ENCODE measurements at places on chromosomes 6 and 20.

DNA sequence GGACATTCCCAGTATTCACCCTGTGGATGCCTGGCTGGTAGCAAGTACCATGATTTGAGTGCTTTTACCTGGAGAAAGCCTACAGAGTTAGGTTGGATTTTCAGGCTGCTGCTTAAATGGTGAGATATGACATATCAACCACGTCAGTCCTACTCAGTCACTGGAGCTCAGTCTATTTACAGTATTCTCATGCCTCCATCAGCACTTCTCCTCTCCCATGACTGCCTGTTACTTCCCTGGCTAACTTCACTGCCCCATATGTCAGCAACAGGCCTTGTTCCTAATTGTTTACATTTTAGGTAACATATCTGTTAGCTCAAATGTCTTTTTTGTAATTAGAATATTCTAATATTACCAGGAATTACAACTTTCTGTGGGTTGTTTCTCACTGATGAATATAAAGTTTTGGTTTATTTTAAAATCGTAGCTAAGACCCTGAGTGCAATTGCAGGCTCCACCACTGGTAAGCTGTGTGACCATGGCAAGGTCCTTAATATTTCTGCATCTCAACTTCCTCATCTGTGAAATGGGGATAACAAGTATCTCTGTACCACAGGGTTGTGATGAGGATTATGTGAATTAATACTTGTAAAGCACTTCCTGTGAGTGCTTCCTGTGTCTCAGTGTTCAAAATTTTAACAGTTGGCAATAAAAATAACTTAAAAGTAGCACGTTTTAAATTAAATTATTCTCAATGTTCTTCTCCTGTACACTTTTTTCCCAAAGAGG, 54.3 kb downstream of the RNF144B start:
- no peak for ATAC-seq

DNA sequence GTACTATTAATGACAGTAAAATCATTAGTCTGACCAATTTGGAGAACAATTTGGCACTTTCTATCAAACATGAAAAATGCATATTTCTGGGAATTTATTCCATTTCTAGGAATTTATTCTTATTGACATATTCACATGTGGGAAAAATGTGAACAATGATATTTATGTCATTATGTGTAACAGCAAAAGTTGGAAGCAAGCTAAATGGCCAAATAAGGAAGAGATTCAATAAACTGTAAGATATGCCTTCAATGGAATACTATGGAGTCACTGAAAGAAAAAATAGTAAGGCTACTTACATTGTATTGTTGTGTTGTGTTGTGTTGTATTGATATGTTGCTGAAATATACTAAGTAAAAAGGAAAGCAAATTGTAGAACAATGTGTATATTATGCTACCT, 100.5 kb upstream of the EDN1 start:
- no peak for ATAC-seq

GRCh38 chr6:106293116-106293515, 32.4 kb downstream of the ATG5 start:
- no peak for ATAC-seq

- no peak for ATAC-seq
Observed at GRCh38 chr6:56146086-56146485, 101.3 kb downstream of the COL21A1 start.

DNA sequence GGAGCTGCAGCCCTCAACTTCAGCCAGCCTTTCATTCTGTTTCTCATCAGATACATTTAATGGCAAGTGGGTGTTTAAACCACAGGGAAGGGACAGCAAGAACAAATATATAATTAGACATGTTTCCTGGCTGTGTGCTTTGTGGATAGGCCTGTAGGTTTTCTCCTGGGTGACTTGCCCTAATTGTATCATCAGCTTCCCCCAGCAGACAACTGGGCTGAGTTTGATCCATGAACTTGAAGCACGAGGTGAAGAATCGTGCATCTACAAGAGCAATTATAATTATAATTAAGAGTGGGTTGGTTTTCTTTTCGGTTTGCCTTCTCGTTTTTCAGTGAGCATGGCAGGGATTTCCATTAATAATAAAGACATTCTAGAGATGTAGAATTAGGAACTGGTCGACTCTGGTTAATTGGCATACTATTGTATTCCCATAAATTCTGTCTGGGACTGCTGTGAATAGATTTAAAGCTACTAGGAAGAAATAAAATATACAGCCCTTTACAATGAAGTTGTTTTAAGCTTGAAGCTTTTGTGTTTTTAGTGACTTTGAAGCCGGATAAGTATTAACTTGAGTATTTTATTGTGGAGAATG, 1052.2 kb downstream of the KIF16B start:
- ATAC-seq, result no peak
